ENCODE measurements at places on chromosomes 2 and 18.

- no peak for DNase-seq
These were observed 411.4 kb downstream of the TSN start for GRCh38 chr2:122166820-122167219.

DNA sequence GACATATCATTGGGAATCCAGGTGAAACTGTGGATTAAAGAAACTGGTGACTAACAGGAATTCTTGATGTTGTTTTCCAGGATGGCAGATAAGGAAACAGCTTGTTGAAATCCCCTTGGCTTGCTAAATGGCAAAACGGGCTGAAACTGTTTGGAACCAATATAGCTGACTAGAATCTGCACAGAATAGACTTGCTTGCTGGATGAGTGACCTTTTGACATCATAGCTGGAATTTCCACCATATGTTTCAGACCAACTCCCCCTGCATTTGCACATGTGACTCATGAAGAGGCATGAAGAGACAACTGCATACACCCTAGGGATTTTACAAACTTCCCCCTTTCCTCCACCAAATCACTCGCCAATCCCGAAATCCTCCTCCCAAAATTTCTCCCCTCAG is 87.7 kb upstream of the LYPD1 start:
- no peak for DNase-seq

GRCh38 chr18:23757437-23757733 is 68.1 kb downstream of the LAMA3 start:
- DNase-seq, result no peak

DNA sequence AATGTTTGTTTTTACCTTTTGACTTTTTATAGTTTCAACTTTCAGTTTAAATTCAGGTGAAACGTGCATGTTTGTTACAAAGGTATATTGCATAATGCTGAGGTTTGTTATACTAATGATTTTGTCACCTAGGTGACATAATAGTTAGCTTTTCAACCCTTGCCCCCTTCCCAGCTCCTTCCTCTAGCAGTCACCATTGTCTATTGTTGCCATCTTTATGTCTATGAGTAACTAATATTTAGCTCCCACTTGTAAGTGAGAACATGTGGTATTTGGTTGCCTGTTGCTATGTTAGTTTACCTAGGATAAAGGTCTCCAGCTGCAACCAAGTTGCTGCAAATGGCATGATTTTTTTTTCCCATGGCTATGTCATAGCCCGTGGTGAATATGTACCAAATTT is 322.3 kb upstream of the SETBP1 start:
- DNase-seq, result no peak

GRCh38 chr2:152367547-152368390 is 32.8 kb downstream of the FMNL2 start:
- DNase-seq, result no peak

- DNase-seq, result no peak
These were observed 10.9 kb downstream of the SERPINB12 start for GRCh38 chr18:63553081-63553480.

- DNase-seq, result no peak
These were observed at the start of gene NMS for GRCh38 chr2:100470182-100470581. TSS of gene NMS (plus strand) at chr2:100470482. CDS start at chr2:100470489, 7 bp downstream.

- no peak for DNase-seq
These were observed 139.5 kb upstream of the RND3 start for GRCh38 chr2:150626934-150627411.

All from CD4-positive, alpha-beta T cell treated with Interleukin-17A for 4 hours (primary cell).